ENCODE measurements at places on chromosomes 16 and 17.
A peak's percentile ranks its signal among the peaks of the same experiment; 100 is the strongest.

GRCh38 chr16:26453215-26453614, 613.5 kb upstream of the C16orf82 start:
- DNase-seq, result no peak

DNA sequence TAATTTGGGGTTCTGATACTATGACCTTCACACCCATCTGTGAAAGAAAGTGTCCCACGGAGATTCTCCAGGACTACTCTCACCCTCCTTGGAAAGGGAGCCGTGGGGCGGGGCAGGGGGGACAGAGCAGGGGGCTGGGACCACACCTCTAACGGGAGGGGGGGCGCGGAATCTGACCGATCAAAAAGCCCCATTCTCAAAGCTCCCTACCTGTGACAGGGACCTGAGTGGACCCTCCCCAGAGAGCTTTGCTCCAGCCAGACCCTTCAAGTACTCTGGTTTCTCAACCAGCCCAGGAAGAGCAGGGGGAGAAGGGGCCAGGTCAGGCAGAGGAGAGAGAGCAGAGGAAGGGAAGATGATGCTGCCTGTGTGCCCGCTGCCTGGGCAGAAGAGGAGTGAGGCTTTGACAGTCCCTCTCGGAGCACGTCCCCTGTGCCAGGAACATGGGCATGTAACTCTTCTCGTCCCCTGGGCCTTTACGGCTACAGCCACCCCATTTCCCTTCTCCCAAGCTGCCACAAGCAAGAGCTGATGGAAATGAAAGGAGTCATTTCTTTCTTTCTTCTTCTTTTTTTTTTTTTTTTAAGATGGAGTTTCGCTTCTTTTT, 682 bp downstream of the XAF1 start:
- DNase-seq, result no peak

GRCh38 chr16:82814059-82814458, 187.3 kb downstream of the CDH13 start:
- DNase-seq, result no peak

- DNase-seq, result no peak
Measured at GRCh38 chr16:21302898-21303528, 24.9 kb upstream of the CRYM start.

- peak; percentile 66 for DNase-seq
Measured at GRCh38 chr17:67602974-67603373, 114.8 kb upstream of the NOL11 start.
